ENCODE measurements at places on chromosomes 2 and 18. TPM values are rescaled to one million over a fixed set of nuclear protein-coding genes. Genes with fewer than 3 reads are reported as not detected.

DNA sequence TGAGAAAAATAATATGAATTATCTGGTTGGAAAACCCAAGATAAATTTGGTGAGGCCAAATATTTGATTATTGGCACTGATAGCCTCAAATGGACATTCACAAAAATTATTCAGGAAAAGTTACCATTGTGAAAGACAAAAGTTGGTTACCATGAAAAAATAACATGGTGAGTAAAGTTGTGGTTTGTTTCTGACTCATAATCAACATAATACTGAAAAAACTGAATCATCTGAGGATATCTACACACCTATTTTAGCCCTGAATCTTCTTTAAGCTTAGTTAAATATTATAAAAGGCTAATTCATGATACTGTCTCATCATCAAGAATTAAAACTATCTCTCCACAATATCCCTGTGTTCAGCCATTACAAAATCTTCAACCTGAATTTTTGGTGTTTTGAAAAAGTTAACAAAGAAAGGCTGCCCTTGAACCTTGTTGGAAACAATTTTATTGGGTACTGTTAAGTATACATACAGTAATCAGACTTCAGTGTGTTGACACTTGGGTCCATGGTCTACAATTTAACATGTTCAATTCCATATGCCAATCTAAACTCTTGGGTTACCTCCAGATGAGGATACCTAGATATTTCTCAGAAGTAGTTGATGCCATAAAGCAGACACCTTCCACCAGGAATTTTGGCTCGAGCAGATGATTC lies 607.5 kb upstream of the SLC39A10 start:
- no peak overlapping the region for H3K27ac ChIP-seq
- H3K4me3 ChIP-seq: no peak overlapping the region
- no peaks in the 10 kb centered on the region for H3K36me3 ChIP-seq
- H3K4me1 ChIP-seq: no peaks in the 10 kb centered on the region

- H3K4me3 ChIP-seq: no peak overlapping the region
- H3K4me1 ChIP-seq: peaks cover 12% of the 10 kb centered on the region
- no peak for DNase-seq
- no peaks in the 10 kb centered on the region for H3K27me3 ChIP-seq
Observed at GRCh38 chr2:190575263-190575662, 40.7 kb upstream of the NEMP2 start.

DNA sequence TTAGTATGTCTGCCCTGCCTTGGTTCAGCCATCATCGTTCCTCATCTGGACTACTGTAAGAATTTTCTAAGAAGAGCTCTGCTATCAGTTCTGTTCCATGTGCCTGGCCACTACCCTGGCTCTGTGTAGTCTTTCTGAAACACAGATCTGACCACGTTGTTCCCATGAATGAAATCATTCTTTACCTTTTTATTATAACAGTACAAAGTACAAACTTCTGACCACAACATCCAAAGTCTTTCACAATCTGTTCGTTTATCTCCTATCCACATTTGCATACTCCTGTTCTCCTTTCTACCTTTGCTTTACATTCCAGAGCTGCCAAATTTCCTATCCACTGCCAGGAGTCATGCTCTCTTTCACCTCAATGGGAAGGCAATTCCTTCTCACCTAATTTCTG lies 284.6 kb upstream of the LRP1B start:
- no peaks in the 10 kb centered on the region for H3K27me3 ChIP-seq
- H3K27ac ChIP-seq: no peak overlapping the region
- no peaks in the 10 kb centered on the region for H3K4me1 ChIP-seq
- H3K4me3 ChIP-seq: no peak overlapping the region
- H3K36me3 ChIP-seq: no peaks in the 10 kb centered on the region

- H3K36me3 ChIP-seq: peaks cover 19% of the 10 kb centered on the region
- no peak for DNase-seq
- no peaks in the 10 kb centered on the region for H3K4me1 ChIP-seq
- no peak overlapping the region for H3K27ac ChIP-seq
- no peaks in the 10 kb centered on the region for H3K27me3 ChIP-seq
- H3K4me3 ChIP-seq: no peak overlapping the region
Observed at GRCh38 chr2:218821605-218822211, 9.9 kb downstream of the PRKAG3 start.

DNA sequence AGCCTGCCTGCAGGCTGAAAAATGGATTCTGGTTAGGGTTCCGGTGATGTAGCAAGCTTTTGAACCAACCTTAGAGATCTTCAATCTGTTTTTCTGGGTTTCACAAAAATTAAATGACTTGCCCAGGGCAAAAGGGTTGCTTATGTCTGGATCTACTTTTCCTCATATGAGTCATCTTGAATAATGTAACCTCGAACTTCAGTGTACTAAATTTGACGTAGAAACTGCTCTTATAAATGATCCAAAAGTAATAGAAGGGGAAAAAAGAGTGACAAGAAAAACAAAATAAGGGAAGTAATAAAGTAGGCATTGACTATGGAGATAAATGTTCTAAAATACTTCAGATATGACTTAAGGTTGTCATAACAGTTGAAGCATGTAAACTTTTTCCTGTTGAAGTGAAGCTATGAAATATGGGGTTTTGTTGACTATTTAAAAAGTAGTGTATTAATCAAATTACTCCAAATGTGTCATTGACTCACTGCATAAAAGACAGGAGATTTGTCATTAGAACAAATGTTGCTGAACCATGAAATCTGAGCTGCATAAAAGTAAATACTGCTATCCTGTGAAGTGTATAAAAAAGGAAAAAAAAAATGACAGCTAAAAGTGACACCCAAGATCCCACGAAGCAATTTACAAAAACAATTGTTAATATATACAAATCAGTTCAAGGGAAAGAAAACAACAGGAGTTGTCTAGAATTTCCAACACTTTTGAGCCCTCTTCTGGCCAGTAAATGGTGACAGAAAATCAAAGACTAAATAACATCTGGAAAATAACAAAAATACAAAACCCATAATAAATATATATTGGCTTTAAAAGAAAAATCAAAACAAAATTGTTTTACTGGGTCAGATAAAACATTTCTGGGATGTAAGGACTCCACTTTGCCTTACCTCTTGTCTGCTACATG lies 103.6 kb upstream of the SERPINE2 start:
- H3K4me1 ChIP-seq: no peaks in the 10 kb centered on the region
- no peaks in the 10 kb centered on the region for H3K36me3 ChIP-seq
- H3K27ac ChIP-seq: no peak overlapping the region
- H3K4me3 ChIP-seq: no peak overlapping the region
- no peak for DNase-seq
- H3K27me3 ChIP-seq: no peaks in the 10 kb centered on the region

DNA sequence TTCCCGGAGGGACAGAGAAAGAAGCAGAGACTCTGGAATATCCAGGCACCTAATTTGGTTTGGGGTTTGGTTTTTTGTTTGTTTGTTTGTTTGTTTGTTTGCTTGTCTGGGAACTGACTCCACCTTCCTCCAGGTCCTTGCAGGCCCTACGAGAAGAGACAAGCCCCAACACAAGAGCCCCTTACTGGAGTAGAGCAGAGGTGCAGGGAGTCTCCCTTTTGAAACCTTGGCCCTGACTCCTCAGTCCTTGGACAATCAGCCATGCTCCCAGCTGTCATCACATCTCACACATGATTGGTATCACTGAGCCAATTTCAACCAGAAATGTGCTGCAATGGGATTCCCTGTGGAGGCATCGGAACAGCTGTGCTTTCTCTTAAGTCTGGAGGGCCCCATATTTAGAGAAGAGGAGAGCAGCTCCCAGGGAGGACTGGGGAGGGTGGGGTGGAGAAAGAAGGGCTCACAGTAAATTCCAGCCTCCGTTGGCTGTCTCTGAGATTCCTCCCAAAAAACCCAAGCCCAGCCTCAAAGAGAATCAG lies 279.9 kb upstream of the NCKAP5 start:
- H3K4me3 ChIP-seq: no peak overlapping the region
- H3K36me3 ChIP-seq: no peaks in the 10 kb centered on the region
- H3K27ac ChIP-seq: no peak overlapping the region

DNA sequence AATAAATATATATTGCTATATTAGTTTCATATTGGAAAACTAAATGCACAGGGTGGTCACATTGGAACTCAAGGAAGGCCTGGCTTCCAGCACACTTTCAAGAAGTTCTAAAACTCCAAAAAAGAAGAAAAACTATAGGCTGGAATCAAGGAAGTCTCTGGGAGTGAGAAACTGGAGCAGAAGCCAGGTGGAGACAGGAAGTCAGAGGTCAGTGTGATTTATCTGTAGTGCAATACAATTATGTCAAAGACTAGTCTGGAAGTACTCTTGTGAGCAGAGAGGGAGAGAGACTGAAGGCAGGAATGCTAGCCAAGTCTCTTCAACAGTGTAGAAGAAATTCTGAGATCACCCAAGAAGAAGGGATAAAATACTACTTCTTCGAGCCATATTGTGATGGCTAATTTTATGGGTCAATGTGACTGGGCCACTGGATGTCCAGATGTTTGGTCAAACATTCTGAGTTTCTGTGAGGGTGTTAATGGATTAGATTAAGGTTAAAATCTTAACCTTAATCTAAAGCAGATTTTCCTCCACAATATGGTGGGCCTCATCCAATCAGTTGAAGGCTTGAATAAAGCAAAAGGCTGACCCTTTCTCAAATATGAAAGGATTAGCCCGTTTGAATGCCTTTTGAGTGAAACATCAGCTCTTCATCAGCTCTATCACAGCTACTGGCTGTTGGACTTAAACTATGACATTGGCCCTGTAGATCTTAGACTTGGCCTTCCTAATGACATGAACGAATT lies 208.0 kb downstream of the TDRD15 start:
- DNase-seq: no peak
- no peaks in the 10 kb centered on the region for H3K27me3 ChIP-seq
- no peak overlapping the region for H3K27ac ChIP-seq
- H3K36me3 ChIP-seq: no peaks in the 10 kb centered on the region
- H3K4me1 ChIP-seq: no peaks in the 10 kb centered on the region

DNA sequence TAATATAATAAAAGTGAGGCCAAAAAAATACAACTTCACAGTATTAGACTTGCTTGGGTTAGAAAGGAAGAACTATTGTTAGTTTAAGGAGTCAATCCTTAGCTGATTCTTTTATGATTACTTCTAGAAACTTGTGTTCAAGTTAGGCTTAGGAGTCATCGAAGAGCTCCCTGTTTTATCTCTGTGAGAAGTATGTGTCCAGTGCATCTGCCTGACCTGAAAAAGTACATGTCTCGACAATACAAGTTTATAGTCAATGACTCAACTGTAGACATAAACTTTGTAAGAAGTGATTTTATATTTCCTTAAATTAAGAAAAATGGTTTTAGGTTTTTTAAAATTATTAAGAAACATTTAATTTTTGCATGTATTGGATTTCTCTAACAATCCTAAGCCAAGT lies 571.2 kb downstream of the ZEB2 start:
- H3K27ac ChIP-seq: no peak overlapping the region
- H3K4me1 ChIP-seq: peaks cover 5% of the 10 kb centered on the region
- DNase-seq: no peak
- H3K4me3 ChIP-seq: no peak overlapping the region
- no peaks in the 10 kb centered on the region for H3K36me3 ChIP-seq

DNA sequence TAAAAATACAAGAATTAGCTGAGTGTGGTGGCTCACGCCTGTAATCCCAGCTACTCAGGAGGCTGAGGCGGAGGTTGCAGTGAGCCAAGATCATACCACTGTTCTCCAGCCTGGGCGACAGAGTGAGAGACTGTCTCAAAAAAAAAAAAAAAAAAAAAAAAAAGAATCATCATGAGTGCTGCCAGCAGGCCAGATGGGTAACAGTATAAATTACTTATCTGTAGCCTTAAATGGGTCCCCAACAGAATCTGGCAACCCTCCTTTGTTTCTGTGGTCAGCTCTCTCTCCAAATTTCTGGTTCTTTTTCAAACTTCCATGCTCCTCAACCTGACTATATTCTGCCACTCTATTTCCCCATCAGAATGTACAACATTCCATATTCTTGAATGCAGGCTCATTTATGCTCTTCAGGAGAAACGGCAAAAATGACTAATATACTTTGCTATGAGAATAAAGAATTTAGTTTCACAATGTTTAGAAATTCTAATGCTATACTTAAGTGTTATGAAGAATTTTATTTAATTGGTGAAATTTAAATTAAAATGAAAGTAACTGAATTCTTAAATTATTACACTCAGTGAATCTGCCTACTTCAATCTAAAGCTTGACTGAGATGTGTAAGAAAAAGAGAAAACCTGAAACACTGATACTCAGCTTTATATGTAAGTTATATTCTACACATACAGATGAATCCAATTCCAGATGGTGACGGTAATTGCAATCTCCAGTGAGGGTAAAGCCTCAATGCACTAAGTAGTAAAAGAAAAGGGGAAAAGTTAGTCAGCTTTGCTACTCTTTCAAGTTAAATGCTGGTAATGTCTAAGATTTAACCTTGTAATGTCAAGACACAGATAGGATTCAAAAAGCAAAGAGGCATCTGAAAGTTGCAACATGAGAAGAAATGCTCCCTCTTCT lies 24.8 kb downstream of the LPIN2 start:
- no peak overlapping the region for H3K27ac ChIP-seq
- no peaks in the 10 kb centered on the region for H3K27me3 ChIP-seq
- H3K4me3 ChIP-seq: no peak overlapping the region
- peaks cover 37% of the 10 kb centered on the region for H3K4me1 ChIP-seq

- no peak for DNase-seq
- no peak overlapping the region for H3K4me3 ChIP-seq
- no peak overlapping the region for H3K27ac ChIP-seq
- no peaks in the 10 kb centered on the region for H3K27me3 ChIP-seq
- no peaks in the 10 kb centered on the region for H3K4me1 ChIP-seq
Observed at GRCh38 chr2:20370191-20370590, 19.5 kb upstream of the PUM2 start.

- no peak overlapping the region for H3K27ac ChIP-seq
- no peak overlapping the region for H3K4me3 ChIP-seq
Observed at GRCh38 chr2:45850558-45850957, 199.1 kb downstream of the PRKCE start.

- peaks cover 13% of the 10 kb centered on the region for H3K4me1 ChIP-seq
- no peak overlapping the region for H3K4me3 ChIP-seq
- no peaks in the 10 kb centered on the region for H3K27me3 ChIP-seq
Observed at GRCh38 chr2:8661736-8662135, 20.1 kb upstream of the ID2 start.

- H3K27me3 ChIP-seq: peaks cover 84% of the 10 kb centered on the region
- peaks cover 60% of the 10 kb centered on the region for H3K4me1 ChIP-seq
- peak; percentile 55 for DNase-seq
- peak overlapping the region; percentile 46 for H3K4me3 ChIP-seq
- no peak overlapping the region for H3K27ac ChIP-seq
- no peaks in the 10 kb centered on the region for H3K36me3 ChIP-seq
Observed at GRCh38 chr2:20667151-20667530, 197 bp downstream of the GDF7 start.

The INHA gene
- polyA plus RNA-seq: not detected

The LYPD1 gene
- 3.7 TPM for polyA plus RNA-seq

Data from stomach (tissue), 19 donors.